ENCODE measurements at places on chromosomes 3 and 15. TPM values are rescaled to one million over a fixed set of nuclear protein-coding genes. Genes with fewer than 3 reads are reported as not detected.

The COL8A1 gene
- 15.5 TPM for total RNA-seq

The GMPS gene
- total RNA-seq: 53.7 TPM

The BCL2A1 gene
- total RNA-seq: 0.72 TPM

The MUC4 gene
- total RNA-seq: 0.65 TPM

The TNFSF10 gene
- 13.6 TPM for total RNA-seq

The PPARG gene
- 29.6 TPM for total RNA-seq

DNA sequence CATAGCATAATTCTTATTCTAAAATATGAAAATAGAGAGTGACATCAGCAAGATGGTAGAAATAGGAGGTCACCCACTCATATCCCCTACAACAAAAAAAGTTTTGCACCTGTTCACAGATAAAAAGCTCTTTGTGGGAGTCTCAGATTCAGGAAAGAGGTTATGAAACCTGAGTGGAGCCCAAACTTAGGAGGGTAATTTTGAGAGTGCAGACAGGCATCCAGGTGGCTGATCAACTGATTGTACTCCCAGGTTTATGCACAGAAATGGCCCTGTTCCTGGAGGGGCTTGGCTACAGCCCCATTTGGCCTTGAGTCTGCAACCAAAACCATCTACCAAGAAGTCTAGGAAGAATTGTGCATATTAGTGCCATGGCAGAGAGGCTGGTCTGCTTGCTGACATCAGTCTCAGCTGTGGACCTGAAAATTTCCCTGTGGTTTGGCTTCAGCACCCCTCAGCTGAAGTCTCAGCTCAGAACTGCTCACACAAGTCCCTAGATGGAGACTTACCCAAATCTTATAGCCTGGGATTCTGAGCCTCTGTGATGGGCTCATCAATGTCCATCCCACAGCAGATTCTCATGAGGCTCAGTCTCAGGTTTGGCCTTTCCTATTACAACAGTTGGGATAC is 291.6 kb downstream of the IL20RB start:
- no peaks in the 10 kb centered on the region for H3K36me3 ChIP-seq
- H3K27ac ChIP-seq: no peak overlapping the region
- H3K4me3 ChIP-seq: no peak overlapping the region
- DNase-seq: no peak
- H3K27me3 ChIP-seq: no peaks in the 10 kb centered on the region
- H3K4me1 ChIP-seq: no peaks in the 10 kb centered on the region

- H3K4me3 ChIP-seq: no peak overlapping the region
- no peaks in the 10 kb centered on the region for H3K27me3 ChIP-seq
- no peak for DNase-seq
- H3K27ac ChIP-seq: no peak overlapping the region
- H3K36me3 ChIP-seq: no peaks in the 10 kb centered on the region
These were observed 131.7 kb downstream of the XXYLT1 start for GRCh38 chr3:195139091-195139875.

DNA sequence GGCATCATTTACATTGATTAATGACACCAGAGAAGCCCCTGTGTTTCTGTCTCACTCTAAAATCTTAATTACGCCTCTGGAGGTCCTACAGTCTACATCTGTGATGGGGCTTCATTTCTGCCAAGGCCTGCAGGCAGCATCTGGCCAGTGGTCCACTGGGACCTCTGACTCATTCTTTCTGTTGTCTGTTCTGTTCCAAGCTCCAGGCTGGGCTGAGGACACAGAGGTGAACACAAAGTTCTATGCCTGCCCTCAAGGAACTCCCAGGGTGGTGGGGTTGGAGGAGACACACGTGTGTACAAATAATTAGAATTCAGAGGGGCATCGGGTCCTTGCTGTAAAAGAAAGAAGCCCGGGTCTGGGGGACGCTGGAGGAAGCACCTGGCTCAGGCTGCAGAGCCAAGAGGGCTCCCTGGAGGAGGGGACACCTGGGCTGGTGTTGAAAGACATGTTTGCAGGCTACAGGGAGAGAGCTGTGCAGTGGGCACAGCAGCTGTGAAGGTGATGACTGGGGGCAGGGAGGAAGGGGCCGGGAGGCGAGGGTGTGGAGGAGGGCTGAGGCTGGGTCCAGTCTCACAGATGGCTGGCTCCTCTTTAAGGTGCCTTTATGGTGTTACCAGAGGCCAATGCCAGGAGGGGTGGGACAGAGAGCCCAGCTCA is 103.3 kb upstream of the PRR23E start:
- no peaks in the 10 kb centered on the region for H3K36me3 ChIP-seq
- H3K27ac ChIP-seq: no peak overlapping the region
- no peak overlapping the region for H3K4me3 ChIP-seq
- no peaks in the 10 kb centered on the region for H3K27me3 ChIP-seq
- DNase-seq: no peak
- no peaks in the 10 kb centered on the region for H3K4me1 ChIP-seq

- no peaks in the 10 kb centered on the region for H3K36me3 ChIP-seq
- peak overlapping the region; percentile 85 for H3K4me3 ChIP-seq
- no peaks in the 10 kb centered on the region for H3K27me3 ChIP-seq
- peak overlapping the region; percentile 97 for H3K27ac ChIP-seq
- no peak for DNase-seq
- peaks cover 5% of the 10 kb centered on the region for H3K4me1 ChIP-seq
These were observed 1.1 kb upstream of the SETD5 start for GRCh38 chr3:9396301-9396631.

DNA sequence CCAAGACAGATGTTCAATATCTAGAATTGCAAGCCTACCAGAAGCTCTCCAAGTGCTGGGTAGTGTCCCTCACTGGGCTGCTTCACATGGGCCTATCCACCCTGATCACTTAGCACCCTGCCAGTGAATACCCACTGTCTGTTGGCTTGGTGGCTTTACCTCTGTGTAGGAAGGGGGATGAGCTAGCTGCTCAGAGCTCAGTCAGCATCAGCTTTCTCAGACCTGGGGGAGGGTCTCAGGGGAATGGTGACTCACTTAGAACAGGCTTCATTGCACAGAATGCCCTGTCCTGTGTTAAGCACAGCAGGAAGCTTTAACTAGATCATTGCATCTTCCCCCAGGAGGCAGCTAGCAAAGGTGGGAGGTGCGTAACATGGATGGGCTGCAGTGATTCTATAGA is 209.8 kb downstream of the PDCD6IP start:
- no peaks in the 10 kb centered on the region for H3K36me3 ChIP-seq
- H3K27me3 ChIP-seq: no peaks in the 10 kb centered on the region
- DNase-seq: no peak
- H3K27ac ChIP-seq: no peak overlapping the region
- no peak overlapping the region for H3K4me3 ChIP-seq

DNA sequence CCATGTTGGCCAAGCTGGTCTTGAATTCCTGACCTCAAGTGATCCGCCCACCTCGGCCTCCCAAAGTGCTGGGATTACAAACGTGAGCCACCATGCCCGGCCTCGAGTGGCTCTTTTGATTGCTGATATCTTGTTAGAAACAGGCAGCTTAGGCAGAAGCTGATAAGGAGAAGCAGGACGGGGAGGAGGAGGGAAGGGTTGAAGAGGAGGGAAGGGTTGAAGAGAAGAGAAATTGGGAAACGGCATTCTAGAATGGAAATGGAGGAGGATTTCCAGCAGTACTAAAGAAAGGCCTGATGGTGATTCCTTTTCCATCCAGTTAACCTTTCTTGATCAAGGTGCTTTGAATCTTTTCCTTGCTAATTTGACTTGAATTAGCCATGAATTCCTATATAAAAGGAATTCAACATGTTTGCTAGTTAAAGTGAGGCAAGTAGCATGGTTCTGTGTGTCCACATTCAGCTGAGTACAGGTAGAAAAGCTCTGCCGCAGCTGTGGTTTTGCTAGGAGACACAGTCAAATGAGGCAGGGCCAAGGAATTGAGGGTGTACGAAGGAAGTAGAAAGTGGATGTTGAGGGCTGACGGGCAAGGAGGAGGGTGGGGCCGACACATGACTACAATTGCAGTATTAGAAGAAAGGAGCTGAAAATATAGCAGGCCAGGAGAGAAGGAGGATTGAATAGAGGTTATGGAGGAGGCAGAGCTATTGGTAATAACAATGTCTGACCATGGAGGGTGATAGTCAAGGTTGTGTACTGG is 27.2 kb upstream of the ATP1B3 start:
- H3K36me3 ChIP-seq: no peaks in the 10 kb centered on the region
- H3K4me3 ChIP-seq: no peak overlapping the region
- no peak overlapping the region for H3K27ac ChIP-seq

- no peaks in the 10 kb centered on the region for H3K36me3 ChIP-seq
- no peak overlapping the region for H3K4me3 ChIP-seq
- H3K4me1 ChIP-seq: no peaks in the 10 kb centered on the region
- no peak overlapping the region for H3K27ac ChIP-seq
These were observed 8.3 kb downstream of the BDH1 start for GRCh38 chr3:197547306-197548011.

GRCh38 chr15:55514414-55514850 is 6.4 kb upstream of the DNAAF4 start:
- DNase-seq: no peak
- H3K27ac ChIP-seq: no peak overlapping the region
- H3K36me3 ChIP-seq: no peaks in the 10 kb centered on the region
- no peaks in the 10 kb centered on the region for H3K27me3 ChIP-seq
- H3K4me1 ChIP-seq: no peaks in the 10 kb centered on the region
- H3K4me3 ChIP-seq: no peak overlapping the region

- no peak overlapping the region for H3K27ac ChIP-seq
- DNase-seq: no peak
- peaks cover 4% of the 10 kb centered on the region for H3K4me1 ChIP-seq
- no peaks in the 10 kb centered on the region for H3K27me3 ChIP-seq
- H3K36me3 ChIP-seq: no peaks in the 10 kb centered on the region
- H3K4me3 ChIP-seq: no peak overlapping the region
These were observed 62.5 kb downstream of the LRTM1 start for GRCh38 chr3:54865316-54865715.

GRCh38 chr3:6189384-6189783 is 671.5 kb upstream of the GRM7 start:
- no peaks in the 10 kb centered on the region for H3K27me3 ChIP-seq
- H3K4me1 ChIP-seq: no peaks in the 10 kb centered on the region
- no peak for DNase-seq
- H3K4me3 ChIP-seq: no peak overlapping the region
- H3K27ac ChIP-seq: no peak overlapping the region
- H3K36me3 ChIP-seq: no peaks in the 10 kb centered on the region

DNA sequence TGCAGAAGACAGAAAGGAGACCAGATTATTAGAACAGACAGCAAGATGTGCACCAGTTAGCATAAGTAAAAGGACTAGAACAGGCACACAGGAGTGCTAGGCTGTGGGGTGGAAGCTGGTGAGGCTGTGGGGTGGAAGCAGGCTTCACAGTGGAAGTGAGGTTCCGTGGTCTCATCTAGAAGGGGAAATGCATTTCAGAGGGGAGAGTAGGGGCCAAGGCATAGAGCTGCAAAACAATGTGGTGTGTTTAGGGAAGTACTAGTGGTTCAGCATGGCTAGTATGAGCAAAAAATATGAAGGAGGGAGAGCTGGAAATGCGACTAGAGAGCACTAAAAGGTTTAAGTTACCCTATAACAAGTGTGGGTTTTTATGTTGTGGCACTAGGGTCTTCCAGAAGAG is 6.5 kb downstream of the POPDC2 start:
- no peaks in the 10 kb centered on the region for H3K36me3 ChIP-seq
- no peak overlapping the region for H3K27ac ChIP-seq
- no peak for DNase-seq
- H3K4me3 ChIP-seq: no peak overlapping the region
- H3K4me1 ChIP-seq: no peaks in the 10 kb centered on the region
- H3K27me3 ChIP-seq: no peaks in the 10 kb centered on the region

DNA sequence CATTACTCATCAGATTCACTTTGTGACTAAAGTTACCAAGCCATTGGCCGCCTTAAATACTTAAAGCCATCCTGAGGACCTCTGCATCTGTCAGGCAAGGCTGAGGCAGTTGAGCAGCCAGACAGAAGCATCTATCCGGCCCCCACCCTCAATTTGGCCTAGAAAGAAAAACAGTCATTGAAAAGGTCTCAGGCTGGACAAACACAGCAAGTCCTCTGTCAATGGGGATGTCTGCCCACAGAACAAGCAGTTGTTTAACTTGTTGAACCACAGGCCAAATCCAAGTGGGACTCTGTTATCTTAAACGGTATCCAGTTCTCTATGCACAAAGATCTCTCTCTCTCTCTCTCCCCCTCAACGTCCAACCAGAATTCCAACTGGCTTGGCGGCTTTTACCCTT is 2.8 kb downstream of the ZIC4 start:
- no peaks in the 10 kb centered on the region for H3K27me3 ChIP-seq
- no peak for DNase-seq
- no peak overlapping the region for H3K4me3 ChIP-seq
- H3K36me3 ChIP-seq: no peaks in the 10 kb centered on the region
- no peak overlapping the region for H3K27ac ChIP-seq
- H3K4me1 ChIP-seq: no peaks in the 10 kb centered on the region

GRCh38 chr3:23726811-23727548 is 78.8 kb upstream of the UBE2E1 start:
- no peaks in the 10 kb centered on the region for H3K27me3 ChIP-seq
- H3K27ac ChIP-seq: no peak overlapping the region
- no peaks in the 10 kb centered on the region for H3K36me3 ChIP-seq
- no peaks in the 10 kb centered on the region for H3K4me1 ChIP-seq
- DNase-seq: no peak

- no peaks in the 10 kb centered on the region for H3K4me1 ChIP-seq
- H3K4me3 ChIP-seq: no peak overlapping the region
- H3K36me3 ChIP-seq: no peaks in the 10 kb centered on the region
- no peak for DNase-seq
- H3K27me3 ChIP-seq: no peaks in the 10 kb centered on the region
- H3K27ac ChIP-seq: no peak overlapping the region
These were observed 291.6 kb upstream of the CFAP20DC start for GRCh38 chr3:59341459-59341858.

GRCh38 chr15:95078003-95078402 is 846.6 kb downstream of the MCTP2 start:
- peaks cover 7% of the 10 kb centered on the region for H3K4me1 ChIP-seq
- no peak overlapping the region for H3K4me3 ChIP-seq
- no peak overlapping the region for H3K27ac ChIP-seq

GRCh38 chr3:52171514-52172261 is 17.5 kb upstream of the POC1A start:
- no peaks in the 10 kb centered on the region for H3K36me3 ChIP-seq
- no peak overlapping the region for H3K4me3 ChIP-seq
- H3K4me1 ChIP-seq: no peaks in the 10 kb centered on the region
- H3K27me3 ChIP-seq: no peaks in the 10 kb centered on the region
- H3K27ac ChIP-seq: no peak overlapping the region

DNA sequence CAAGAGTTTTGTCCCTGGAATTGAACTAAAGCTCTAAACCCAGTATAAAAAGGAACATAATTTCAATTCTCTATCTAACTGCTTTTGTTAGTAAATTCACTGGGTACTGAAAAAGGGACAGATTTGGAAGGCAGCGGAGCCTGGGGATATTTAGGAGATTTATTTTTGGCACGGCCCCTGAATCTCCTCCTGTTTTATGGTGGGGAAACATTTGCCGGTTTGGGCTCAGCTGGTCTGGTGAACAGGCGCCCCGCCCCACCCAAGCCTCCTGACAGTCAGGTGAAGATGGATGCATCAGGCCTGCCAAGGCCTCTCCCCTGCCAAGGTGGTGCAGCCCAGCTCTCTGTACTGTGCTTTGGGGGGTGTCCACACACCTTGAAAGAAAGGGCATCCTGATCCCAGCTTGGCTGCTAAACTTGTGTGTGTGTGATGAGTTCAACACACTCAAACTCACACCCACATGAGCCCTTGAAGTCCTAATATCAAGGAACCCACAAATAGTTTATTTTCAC is 46.3 kb downstream of the EBLN2 start:
- no peak overlapping the region for H3K4me3 ChIP-seq
- no peak for DNase-seq
- H3K4me1 ChIP-seq: no peaks in the 10 kb centered on the region
- H3K27me3 ChIP-seq: no peaks in the 10 kb centered on the region
